ENCODE measurements at places on chromosomes 2 and 18.

DNA sequence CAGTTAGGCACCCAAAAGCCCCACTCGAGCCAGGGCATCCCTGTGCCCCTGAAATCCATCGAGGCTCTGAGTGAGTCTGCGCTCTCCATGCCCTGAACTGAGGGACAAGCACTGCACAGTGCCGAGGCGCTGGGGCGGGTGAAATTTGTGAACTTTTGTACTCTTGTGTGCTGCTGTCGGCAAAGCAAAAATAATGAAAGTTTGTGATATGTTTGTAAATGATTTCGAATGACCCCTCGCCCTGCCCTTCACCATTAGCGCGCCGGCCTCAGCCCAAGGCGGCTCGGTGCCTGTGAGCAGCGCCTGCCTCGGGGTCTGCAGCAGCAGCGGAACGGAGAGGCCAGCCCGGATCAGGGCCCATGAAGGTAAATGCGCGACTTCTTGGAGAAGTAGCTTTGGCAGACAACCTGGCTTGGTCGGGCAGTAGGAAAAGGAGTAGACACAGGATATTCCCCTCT lies 1.8 kb upstream of the HOXD4 start:
- no peak for DNase-seq

DNA sequence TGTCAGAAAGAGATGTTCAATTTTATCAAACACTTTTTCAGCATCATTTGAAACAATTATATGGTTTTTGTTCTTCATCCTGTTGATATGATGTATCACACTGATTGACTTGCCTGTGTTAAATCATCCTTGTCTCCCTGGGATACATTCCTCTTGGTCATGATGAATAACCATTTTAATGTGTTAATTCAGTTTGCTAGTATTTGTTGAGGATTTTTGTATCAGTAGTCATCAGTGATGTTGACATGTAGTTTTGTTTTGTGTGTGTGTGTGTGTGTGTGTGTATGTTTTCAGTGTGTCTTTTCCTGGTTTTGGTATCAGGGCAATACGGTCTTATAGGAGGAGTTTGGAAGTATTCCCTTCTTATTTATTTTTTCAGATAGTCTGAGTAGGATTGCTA lies 325.4 kb downstream of the ZNF804A start:
- DNase-seq: no peak

GRCh38 chr2:220192994-220193753 lies 565.7 kb downstream of the SLC4A3 start:
- DNase-seq: no peak

- no peak for DNase-seq
Observed at GRCh38 chr2:63530704-63531279, 57.5 kb downstream of the WDPCP start.

- DNase-seq: no peak
Observed at GRCh38 chr18:41933778-41934177, 21.3 kb upstream of the PIK3C3 start.

DNA sequence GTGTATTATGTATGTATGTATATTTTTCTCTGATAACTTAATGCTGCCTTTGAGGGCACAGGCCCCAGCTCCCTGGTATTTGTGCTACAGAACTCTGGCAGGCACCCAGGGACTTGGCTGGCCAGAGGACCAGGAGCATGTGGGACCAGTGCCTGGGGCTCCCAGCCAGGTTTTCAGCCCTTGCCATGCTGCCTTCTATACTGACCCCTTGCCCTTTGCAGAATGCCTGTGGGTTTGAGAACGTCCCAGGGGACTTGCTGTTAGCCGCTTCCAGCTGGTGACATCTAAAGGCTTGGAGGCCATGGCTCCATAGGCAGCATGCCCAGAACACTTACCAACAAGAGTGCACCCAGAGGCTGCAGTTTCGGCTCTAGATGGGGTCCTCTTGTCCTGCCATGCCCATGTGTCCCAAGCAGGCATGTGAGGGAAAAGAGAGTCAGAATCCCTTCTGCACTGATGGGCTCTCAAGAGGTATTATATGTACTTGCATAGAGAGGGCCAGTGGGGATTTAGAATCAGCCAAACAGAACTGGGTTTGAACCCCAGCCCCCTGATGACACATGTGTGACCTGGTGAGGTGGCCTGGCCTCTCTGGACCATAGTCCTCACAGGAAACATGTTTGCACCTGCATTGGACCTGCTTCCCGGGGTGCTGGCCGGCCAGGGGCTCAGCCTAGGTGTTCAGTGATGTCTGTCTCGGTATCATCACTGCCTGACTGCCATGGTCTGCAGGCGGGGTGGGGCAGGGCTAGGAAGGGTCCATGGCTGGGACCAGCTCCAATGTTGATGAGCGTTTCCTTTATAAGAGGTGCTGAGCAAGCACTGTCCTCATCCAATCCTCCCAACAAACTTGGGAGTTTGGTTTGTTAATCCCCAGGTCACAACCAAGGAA lies 119.2 kb upstream of the FHL2 start:
- DNase-seq: no peak

DNA sequence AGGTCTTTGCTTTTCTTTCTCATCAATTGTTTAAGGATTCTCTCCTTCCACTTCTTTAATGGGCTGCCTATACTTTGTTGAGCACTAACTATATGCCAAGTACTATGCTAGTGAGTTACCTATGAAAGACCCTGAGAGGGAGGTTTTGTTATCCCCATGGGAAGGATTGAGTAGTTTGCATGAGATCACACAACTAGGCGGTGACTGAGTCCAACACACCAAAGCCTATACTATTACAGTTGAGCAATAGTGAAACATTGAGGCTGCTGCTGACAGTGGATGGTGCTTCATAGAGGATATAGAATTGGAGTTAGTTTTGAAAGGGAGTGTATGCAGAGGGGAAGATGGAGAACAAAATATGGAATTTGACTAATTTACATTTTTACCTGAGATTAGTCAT lies 15.8 kb downstream of the NABP1 start:
- DNase-seq: no peak

GRCh38 chr2:232146294-232146693 lies 184.8 kb downstream of the DIS3L2 start:
- no peak for DNase-seq

DNA sequence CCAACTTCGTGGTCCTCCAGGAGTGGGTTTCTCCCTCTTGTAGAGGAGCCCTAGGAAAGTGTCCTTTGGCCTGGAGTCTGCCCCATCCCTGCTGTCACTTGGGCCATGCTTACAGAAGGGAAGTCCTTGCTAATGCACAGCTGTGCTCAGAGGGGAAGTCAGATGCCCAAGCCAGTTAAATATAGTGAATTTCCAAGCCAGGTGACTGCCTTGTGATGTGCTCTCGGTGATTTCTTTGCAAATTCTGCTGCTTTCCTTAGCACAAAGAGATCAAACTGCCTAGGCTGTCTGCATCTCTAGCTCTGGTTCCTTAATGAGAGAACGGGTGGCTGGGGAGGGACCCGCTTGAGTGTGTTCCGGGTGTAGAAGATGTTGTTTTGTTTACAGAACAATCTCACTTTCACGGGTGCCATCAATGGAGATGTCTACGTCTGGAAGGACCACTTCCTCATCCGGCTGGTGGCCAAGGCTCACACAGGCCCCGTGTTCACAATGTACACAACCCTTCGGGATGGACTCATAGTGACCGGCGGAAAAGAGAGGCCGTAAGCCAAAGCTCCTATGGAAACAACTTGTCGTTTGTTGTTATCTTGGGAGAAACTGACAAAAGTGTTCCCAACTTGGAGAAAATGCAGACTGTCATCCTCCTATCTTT lies 91.4 kb downstream of the RTN4 start:
- no peak for DNase-seq

DNA sequence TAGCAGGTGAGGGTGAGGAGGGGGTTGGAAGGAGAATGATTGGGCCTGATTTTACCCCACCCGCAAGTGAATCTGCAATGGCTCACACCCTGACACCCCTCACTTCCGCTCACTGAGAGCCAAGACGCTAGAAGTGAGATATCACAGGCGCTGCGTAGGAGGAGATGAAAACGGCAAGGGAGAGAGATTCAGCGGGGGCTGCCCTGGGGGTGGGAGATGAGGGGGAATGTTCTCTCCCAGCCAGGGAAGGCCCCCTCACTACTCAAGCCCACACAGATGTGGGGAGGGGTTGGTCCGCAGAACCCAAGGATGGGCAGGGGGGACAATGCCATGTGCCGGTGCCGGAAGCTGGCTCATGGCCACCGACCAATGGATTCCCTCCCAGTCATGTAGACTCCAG lies 32.9 kb downstream of the LOXHD1 start:
- no peak for DNase-seq

DNA sequence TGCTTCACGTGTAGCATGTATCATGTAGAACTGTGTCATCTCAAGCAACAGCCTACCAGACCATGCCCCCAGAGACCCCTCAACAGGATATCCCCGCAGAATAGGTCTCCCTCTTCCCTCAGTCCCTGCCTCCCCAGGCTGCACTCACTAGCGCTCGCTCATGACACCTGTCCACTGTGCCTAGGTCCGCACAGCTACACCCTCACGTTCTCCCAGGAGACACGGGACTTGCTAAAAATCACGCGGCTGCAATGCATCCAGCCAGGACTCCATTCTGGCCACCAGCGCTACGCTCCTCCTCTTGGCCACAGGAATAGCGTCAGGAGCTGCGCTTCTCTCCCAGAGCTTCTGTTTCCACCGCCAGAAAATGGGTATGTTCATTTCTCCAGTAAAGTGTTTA lies 2.5 kb downstream of the PXDN start:
- no peak for DNase-seq

- peak; percentile 23 for DNase-seq
Observed at GRCh38 chr2:290090-290722, 2.3 kb upstream of the ALKAL2 start.

DNA sequence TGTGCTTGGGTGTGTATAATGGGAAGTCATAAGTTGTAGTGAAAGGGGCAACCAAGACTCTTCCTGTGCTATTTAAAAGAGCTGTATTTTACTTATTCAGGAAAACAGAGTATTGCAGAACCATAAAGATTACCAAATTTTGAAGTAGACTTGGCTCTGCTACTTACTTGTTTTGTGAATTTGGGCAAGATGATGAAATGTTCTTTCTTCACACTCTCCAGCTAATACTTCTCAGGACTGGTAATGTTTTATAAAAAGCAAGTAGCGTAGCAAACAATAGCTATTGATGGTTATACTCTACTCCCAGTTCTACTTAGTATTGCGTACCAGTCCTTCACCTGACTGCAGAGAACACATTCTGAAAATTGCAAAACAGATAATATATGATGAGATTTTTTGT lies 374.1 kb downstream of the ARHGAP15 start:
- no peak for DNase-seq

GRCh38 chr2:73283545-73284295 lies 558 bp downstream of the FBXO41 start:
- no peak for DNase-seq

DNA sequence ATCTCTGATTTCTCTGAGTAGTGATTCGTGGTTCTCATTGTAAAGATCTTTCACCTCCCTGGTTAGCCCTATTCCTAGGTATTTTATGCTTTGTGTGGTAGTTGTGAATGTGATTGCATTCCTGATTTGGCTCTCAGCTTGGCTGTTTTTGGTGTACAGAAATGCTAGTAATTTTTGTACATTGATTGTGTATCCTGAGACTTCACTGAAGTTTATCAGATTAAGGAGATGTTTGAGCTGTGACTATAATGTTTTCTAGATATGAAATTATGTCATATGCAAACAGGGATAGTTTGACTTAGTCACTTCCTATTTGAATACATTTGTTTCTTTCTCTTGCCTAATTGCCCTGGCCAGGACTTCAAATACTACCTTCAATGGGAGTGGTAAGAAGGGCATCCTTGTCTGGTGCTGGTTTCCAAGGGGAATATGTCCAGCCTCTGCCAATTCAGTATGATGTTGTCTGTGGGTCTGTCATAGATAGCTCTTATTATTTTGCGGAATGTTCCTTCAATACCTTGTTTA lies 251.9 kb upstream of the ZNF804A start:
- no peak for DNase-seq

DNA sequence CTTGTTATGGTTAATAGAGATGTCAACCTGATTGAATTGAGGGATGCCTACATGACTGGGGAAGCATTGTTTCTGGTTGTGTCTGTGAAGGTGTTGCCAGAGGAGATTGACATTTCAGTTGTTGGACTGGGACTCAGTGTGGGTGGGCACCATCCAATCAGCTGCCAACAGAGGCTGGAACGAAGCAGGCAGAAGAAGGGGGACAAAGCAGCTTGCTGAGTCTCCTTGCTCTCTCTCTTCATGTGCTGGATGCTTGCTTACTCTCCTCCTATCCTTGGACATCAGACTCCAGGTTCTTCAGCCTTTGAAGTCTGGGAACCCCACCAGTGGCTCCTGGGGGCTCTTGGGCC lies 22.2 kb upstream of the SMAD4 start:
- DNase-seq: no peak

DNA sequence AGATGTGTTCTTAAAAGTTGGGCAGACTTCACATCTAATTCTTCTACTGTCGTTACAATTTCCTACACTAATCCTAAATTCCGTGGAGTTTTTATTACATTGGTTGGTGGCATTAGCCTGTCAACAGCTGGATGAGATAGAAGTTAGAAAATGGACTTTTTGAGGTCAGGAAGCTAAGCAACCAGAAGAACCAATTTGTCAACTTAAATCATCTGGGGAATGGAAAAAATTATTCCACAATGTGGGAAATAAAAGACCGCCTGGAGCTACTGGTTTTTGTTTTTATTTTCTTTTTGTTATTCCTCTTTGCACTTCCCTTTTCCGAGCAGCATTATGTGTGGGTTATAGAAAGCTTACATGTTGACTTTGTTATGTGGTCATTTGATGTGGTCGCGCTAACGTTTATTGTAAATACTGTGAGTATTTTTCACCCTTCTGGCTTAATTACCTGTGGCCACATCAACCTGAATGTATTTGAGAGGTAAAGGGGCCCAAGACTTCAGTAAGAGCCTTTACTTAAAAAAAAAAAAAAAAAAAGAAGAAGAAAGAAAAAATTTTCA lies 75.3 kb downstream of the PTPRM start:
- no peak for DNase-seq

DNA sequence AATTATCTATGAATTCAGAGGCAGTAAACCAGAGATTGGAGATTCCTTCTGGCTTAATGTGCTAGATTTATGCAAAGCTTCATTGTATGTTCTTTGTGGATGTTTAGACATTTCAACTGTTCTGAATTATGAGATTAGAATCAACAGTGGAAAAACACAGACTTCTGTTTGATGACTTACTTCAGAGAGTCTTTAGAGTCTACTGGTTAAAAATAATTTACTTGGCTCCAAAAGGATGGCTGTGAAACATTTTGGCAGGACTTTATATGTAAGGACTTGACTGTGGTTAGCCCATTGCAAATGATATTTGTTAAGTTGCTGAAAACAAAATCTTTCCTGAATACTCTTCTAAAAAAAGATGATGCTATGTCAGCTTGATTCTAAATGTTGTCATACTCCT lies 25.5 kb upstream of the LRRC30 start:
- DNase-seq: no peak

- DNase-seq: no peak
Observed at GRCh38 chr2:213125646-213126347, 25.6 kb downstream of the IKZF2 start.
